ENCODE measurements at places on chromosomes 4 and X.

DNA sequence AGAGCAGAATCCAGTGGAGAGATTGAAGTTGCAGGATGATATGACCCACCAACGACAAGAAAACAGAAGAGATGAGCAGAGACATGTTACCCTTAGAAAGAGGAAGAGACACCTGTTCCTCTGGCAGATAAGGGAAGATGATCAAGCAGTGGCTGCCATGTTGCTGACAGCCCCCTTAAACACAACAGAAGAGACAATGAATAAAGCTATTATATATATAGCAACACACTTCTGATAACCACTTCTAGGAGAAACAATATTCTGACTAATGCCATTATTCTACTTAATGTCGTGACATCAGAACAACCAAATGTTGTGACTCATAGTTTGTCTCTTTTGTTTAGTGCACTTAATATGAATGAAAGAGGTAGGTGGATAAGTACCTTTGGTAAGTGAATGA, 44.9 kb downstream of the SH3RF1 start:
- DNase-seq = no peak

- no peak for DNase-seq
These were observed 40.9 kb downstream of the CPEB2 start for GRCh38 chr4:15043226-15043625.

GRCh38 chrX:55201930-55202579, 18.1 kb upstream of the PAGE5 start:
- no peak for DNase-seq

GRCh38 chrX:41144873-41145272, 59.6 kb downstream of the USP9X start:
- no peak for DNase-seq

- no peak for DNase-seq
These were observed 28.9 kb downstream of the STARD8 start for GRCh38 chrX:68676335-68676734.

GRCh38 chr4:168071304-168071703, 21.0 kb upstream of the ANXA10 start:
- DNase-seq = no peak

DNA sequence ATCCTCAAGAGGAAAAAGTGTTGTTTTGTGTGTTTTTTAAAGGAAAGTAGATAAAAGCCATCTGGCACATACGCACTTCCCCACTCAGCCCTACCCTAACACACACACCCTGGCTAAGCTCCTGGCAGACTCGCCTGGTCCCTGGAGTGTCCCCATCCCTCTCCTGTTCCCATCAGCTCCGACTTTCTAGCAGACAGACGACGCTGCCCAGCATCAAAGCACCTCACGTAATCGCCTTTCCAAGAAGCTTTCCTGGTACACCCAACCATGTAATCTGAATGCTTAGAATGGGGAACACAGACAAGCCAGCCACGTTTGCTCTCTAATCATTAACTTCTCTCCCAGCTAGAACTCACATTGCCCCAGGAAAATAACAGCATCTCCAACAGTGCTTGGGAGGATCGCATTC, 116.2 kb downstream of the AFAP1 start:
- no peak for DNase-seq

DNA sequence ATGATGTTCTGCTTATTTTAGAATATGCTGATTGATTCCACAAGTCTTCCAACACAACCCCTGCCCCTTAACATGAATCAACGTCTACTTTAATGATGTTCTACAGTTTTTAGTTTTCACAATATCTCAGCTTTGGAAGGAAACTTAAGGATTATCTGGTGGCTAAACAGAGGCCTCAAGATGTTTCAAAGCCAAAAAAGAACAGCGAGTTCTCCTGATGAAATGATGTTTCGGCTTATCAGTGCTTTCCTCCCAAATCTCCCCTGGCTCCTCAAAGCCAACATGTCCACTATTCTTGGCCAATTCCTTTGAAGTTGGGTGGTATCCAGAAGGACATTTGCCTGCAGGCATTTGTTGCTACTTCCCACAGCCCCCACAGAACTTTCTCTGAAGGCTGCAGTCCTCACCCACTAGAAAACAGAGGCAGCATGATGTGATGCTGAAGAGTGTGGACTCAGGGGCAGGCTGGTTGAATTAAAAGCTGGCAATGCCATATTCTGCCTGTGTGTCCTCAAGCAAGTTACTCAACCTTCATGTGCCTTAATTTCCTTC, 87.3 kb downstream of the ADGRG4 start:
- no peak for DNase-seq

DNA sequence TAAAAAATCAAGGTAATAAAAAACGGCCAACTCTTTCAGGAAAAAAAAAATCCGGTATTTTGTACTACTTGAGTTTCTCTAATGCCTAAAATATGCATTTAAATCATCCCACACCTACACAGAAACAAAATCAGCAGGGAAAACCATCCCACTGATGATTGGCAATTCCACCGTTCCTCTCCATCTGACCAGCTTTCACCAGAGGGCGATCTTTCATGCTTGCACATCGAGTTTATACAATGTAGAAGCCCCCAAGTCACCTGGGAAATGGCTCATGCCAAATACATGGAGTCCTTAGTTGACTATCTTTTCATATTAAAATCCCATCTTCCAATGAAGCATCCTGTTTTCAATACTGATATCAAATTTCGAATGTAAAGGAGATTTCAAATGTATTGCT, 69.2 kb downstream of the PTCHD1 start:
- DNase-seq = no peak

DNA sequence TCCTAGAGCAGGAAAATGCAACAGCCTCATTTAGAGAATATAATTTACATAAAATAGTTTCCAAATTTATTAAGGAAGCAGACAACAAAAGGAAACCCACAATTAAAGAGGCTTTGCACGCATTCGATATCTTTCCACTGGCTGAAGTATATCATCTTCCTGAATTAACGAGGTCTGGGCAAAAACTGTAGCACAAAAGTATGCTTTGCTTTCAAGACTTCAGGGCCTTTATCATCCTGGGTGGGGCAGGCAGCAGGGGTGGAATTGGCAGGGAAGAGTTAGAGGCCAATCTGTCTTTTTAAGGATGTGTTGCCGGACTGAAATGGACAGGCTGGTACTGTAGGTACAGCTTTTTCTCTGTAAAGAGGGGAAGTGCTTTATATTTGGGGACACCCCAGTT, 17.0 kb upstream of the STX18 start:
- no peak for DNase-seq

GRCh38 chr4:80201252-80202151, 4.2 kb downstream of the PRDM8 start:
- no peak for DNase-seq

DNA sequence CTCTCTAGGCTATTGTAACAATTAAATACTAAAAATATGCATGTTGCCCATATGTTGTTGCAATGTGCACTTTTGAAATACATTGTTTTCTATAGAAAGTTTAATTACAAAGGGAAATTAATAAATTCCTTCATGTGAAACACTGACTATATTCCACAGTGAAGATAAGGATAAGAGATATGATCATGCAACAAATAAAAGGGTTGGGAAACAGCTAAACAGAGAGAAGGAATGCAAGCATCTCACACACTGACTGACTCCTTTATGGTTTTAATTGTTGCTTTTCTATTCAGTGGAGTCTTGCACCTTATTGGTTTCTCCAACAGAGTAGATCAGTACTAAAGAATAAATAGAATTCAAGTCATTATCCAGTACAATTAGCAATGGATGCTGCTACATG, 37.8 kb downstream of the ELOVL6 start:
- DNase-seq = no peak

DNA sequence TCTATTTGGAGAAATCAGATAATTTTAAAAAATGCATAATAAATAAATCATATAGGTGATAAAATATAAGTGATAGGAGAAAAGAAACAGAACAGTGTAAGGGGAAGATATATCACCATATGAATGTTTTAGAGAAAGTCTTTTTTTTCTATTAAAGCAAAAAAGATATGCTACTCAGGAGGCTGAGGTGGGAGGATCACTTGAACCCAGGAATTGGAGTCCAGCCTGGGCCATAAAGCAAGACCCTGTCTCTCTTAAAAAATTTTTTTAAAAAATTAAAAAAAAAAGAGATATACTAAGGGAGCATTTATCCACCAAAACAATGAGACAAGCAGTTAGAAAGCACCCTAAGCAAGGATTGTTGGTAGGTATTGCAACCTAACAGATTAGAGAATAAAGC, 6.1 kb downstream of the TMEM156 start:
- DNase-seq = no peak

DNA sequence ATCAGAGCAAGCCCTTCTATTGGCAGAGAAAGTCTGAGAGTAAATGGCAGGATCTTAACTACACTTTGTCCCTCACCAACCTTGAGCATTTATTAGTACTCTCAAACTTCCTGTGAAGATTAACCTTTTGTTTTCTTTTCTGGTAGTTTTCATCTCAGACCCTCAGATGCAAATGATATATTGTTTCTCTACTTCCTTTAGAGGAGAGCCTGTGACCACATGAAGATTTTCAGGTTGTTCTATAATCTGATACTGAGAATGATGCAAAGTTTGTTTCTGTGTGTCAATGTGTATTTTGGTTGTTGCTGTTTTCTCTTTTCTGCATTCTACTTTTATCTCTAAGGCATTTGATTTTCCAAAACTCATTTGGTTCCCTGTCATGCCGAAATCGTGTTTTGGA, 165.8 kb upstream of the CYSLTR1 start:
- DNase-seq = no peak

DNA sequence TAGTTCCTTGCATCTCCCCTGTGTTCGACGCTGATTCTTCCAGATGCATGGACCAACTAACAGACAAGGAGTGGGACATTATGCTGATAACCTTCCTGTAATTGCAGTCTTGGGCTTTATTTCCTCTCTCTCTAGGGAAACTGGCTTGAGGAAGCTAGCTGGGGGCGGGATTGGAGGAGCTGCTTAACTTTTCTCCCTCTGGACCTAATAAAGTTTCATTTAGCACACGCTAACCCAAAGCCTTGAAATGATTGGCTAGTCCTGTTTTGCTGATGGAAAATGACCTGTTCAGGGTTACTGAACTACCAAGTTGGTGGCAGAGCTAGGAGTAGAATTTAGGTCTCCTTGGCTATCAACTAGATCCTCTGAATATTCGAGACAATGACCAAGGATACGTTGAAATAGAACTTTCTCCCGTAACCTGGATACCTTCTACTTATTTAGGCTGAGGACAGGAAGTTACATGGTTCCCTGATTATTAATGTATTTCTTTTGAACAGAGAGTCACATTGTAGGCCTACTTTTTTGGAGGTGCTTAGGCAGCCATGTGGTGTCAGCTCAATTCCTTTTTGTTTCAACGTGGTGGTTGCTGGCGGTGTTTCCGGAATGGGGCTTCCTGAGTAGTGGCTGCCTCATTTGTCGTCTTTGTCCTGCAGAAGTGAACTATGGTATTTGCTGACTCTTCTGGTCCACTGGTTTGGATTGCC, 2.0 kb downstream of the PGK1 start:
- DNase-seq = no peak

DNA sequence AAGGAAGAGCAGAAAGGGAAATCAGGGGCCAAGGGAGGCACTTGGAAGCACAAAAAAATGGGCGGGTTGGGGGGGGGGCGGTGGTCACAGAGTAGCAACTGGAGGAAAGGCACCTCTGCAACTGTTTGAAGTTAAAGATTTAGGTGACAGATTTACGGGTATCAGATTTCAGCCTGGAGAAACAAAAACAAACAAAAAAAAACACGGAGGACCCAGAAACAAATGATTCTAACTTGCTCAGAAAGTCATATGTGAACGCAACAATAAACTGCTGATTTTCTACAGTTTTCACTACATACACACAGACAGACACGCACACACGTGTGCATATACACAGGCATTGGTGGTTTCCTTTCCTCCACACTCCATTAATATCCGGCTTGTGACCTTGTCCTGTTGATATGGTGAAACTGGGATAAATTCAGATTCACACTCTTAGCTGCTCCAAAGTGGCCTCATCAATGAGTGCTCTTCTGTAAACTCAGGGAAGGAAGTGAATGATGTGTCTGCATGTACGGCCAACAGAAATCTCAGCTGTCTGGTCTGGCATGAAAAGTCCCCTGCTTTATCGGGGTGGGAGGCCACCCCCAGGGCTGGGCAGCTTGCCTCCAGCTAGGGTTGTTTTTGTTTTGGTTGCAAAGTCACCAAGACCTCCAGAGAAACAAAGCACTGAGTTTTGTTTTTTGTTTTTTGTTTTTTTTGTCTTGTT, 54.3 kb downstream of the CHST7 start:
- no peak for DNase-seq

DNA sequence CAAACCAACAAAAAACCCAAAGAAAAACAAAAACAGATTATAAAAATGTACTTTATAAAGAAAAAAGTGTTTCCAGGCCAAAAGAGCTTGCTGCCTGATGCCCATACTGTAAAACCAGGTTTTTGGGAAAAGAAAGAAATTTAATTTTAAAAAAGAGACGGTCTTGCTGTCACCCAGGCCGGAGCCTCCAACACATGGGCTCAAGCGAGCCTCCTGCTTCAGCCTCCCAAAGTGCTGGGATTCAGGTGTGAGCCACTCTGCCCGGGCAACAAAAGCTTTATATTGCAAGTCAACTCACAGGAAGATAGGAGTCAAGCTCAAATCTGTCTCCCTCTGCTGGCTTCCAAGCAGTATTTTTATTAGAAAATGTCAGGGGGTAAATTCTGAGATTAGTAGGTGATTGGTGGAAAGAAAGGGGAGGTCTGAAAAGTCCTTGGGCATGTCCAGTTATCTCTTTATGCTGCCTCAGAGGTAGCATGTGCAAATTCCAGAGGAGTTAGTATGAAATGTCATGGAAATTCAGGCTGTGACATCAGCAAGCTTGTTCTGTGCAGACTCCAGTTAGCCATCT, 39.4 kb downstream of the MGST2 start:
- DNase-seq = no peak

- no peak for DNase-seq
These were observed 205.9 kb upstream of the VCX start for GRCh38 chrX:7637066-7637465.

DNA sequence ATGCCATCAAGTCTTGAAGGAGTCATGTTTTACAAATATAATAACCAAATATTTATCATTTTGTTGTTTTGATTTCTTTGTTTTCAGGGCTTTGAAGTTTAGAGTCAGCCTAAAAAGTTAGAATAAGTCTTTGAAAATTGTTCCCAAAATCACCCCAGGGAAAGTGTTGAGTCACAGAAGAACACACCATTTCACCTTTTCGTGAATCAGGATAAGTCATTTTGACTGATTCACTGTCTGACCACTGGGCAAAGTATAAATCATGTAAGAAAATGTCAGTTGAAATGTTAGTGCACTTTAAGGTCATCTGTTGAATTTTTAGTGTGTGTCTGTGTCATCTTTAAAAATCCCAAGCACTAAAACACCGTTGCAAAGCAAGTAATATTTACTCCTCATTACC, 1320.1 kb downstream of the RPA4 start:
- no peak for DNase-seq

DNA sequence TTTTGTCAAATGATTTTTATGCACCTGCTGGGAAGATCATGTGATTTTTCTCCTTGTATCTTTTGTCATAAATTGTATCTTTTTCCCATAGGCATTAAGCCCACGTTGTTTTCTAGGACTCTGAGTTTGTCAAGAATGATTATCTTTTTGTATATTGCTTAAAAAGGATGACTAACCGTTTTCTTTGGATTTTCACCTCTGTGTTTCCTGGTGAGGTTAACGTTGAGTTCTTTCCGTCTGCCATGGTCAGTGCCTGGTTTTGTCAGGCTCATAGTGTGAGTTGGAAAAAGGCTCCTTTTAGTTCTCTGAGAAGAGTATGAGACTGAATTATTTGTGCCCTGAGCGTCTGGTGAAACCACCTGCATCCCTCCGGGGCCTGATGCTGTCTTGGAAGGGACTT, 21.9 kb downstream of the PCGF3 start:
- DNase-seq = no peak

- no peak for DNase-seq
These were observed 63.4 kb upstream of the TBC1D9 start for GRCh38 chr4:140819610-140820009.

- DNase-seq = no peak
These were observed 110.8 kb upstream of the H2AZ1 start for GRCh38 chr4:100060765-100061416.
